Panc1 (cell line): ENCODE measurements at places on chromosomes 7 and 10. TPM values are rescaled to one million over a fixed set of nuclear protein-coding genes. Genes with fewer than 3 reads are reported as not detected.

CHN2 gene
- total RNA-seq, result 0.15 TPM

PTF1A gene
- not detected for total RNA-seq

SVOPL gene
- not detected for total RNA-seq

ACSM6 gene
- total RNA-seq, result not detected

KCND2 gene
- not detected for total RNA-seq

MSMB gene
- not detected for total RNA-seq

EN2 gene
- total RNA-seq, result 1.5 TPM

PTPN20 gene
- 9.5 TPM for total RNA-seq

SGCE gene
- total RNA-seq, result 32.0 TPM

CTNNA3 gene
- total RNA-seq, result 0.85 TPM

VAX1 gene
- total RNA-seq, result 4.6 TPM

NEUROD6 gene
- total RNA-seq, result not detected

PRPS1L1 gene
- total RNA-seq, result not detected

SLC35G1 gene
- 13.6 TPM for total RNA-seq

KIN gene
- total RNA-seq, result 8.4 TPM

TES gene
- total RNA-seq, result 99.4 TPM

H2BK1 gene
- not detected for total RNA-seq

AOAH gene
- 0.31 TPM for total RNA-seq

ADRA2A gene
- 0.05 TPM for total RNA-seq

GRCh38 chr10:119025336-119025735, 4.2 kb upstream of the NANOS1 start:
- DNase-seq, result no peak

- no peak for DNase-seq
Observed at GRCh38 chr7:379456-380138, 89.6 kb downstream of the FOXL3 start.

DNA sequence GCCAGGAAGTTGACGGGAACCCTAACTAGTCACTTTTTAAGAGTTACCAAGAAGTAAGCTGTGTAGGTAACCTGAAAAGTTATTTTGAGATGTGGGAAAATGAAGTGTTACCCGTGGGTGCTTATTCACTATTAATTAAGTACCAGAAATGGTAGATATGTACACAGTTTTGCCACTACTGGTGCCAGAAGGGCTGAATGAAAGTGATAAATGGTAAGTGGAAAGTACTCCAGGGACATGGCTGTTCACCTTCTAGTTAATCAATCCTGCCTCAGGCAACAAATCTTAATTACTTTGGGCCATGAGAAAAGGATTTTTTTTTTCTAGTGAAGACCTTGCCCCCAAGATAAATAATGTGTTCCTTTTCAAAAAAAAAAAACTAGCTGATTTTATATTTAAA, 15.8 kb downstream of the NET1 start:
- DNase-seq, result no peak

- DNase-seq, result no peak
Observed at GRCh38 chr7:155341463-155341983, 43.8 kb downstream of the INSIG1 start.

DNA sequence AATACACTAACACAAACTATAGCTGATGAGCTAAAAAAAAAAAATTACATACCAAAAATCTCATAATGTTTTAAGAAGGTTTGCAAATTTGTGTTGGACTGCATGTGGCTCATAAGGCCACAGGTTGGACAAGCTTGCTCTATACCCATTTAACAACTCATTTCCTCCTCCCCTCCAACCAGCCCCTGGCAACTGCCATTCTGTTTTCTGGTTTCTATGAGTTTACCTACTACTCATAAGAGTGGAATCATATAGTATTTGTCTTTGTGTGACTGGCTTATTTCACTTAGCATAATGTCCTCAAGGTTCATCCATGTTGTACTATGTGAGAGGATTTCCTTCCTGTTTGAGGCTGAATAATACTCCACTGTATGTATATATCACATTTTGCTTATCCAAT, 100.4 kb upstream of the ARHGAP21 start:
- no peak for DNase-seq

GRCh38 chr7:134737566-134738345, 41.7 kb upstream of the CALD1 start:
- DNase-seq, result no peak

GRCh38 chr7:132942701-132943100, 139.2 kb downstream of the CHCHD3 start:
- no peak for DNase-seq

- no peak for DNase-seq
Observed at GRCh38 chr10:5932345-5932744, 42.3 kb downstream of the FBH1 start.

DNA sequence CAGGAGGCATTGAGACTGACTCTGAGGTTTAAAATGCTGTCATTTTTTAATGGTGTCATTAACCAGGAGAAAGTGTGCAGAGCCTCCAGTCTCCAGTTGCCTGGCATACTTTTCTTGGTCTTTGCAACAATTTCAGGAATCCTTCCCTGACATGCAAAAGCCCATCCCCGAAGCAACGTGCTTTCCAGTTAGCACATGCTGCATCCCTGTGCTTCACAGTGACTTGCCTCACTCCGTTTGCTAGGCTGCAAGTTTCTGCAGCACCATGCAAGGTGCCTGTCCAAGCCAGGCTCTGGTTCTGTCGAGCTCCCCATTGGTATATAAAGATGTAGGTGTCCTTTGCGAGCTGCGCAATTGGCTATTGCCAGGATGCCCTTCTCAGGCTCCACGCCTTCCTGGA, 135.0 kb downstream of the GALNT17 start:
- no peak for DNase-seq

DNA sequence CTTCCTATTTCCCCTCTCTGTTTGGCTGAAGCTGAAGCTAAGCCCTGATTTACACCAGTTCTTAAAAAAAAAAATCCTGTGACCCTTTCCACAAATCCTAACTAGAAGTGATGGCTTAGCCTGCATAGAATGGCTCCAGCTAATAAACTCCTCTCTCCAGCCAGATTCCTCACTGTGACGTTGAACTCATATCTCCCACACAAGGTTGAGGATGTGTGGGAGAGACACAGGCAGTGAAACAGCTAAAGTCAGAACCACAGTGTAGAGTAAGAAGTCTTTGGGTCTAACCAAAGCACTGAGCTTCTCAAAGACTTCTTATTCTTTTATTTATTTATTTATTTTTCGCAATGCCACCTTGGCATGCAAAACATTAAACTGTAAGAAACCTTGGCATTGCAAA, 268.3 kb downstream of the SNX13 start:
- DNase-seq, result no peak

DNA sequence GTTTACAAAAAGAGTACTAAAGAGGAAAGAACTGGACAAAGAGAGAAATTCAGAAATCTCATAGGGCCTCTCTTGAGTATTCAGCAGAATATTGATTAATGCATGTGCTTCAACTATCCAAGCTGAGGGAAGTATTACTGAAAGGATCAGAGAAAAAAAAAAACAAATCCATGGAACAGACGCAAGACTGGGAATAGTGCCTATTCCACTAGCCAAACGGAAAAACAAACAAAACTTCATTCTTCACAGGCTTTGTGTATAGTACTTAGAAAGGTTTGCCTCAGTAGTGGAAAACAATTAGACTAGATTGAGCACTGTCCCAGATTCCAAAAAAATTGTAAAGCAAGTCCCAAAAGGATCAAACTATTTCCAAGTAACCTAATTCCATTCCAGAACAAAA, 106.2 kb downstream of the TFEC start:
- DNase-seq, result no peak

DNA sequence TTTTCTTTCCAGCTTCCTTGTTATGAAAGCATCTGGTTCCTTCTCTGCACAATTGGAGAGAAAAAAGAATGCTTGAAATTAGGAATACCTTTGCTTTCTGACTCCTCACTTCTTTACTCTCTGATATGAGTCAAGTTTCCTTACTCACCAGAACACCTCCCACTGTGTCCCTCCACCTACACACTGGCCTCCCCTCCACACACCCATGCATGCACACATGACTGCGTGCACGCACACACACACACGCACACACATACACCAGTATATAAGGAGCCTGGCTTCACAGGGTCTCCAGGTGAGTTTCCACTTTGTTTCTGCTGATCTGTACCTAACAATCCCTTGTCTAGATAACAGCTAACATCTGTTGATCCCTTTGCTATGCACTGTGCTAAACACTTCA, 11.4 kb upstream of the PTER start:
- DNase-seq, result no peak

GRCh38 chr7:45687721-45688120, 113.6 kb downstream of the ADCY1 start:
- DNase-seq, result no peak

DNA sequence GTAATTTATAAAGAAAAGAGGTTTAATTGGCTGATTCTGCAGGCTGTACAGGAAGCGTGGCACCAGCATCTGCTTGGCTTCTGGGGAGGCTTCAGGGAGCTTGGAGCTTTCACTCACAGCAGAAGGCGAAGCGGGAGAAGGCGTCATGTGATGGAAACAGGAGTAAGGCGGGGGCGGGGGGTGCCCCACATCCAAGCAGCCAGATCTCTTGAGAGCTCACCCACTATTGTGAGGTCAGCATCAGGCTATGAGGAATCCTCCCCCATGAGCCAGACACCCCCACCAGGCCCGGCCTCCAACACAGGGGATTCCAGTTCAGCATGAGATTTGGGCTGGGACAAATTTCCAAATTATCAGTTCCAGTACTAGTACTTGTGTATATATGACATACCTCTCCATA, 46.2 kb downstream of the WDR37 start:
- DNase-seq, result no peak

DNA sequence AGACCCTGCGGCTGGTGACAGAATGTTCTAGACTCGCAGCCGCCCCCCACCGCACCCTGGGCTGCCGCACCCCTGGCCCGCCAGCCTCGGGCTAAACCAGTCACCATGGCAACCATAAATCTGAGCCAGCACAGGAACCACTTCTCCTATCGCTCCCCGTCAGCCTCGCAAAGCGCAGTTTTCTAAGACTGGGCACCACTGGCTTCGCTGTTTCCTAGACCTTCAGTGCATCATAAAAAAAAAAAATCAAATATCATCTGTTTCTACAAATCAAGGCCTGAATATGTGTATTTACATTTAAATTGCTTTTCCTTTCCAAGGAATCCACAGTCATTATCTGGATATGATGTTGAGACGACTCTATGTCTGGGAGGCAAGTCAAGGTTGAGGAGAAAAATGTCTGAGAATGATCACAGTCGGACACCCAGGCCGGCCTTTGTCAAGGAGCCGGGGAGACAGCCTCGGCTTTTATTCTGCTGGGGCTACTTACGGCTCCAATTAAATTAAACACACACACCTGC, 99.9 kb downstream of the PTPRN2 start:
- DNase-seq, result no peak

GRCh38 chr7:144407266-144407931, 3.9 kb upstream of the NOBOX start:
- no peak for DNase-seq
